Spinal cord (tissue), 10 donors: ENCODE measurements at places on chromosomes 2 and 18.

- DNase-seq, result no peak
These were observed 6.4 kb upstream of the GEMIN6 start for GRCh38 chr2:38771632-38772031.

GRCh38 chr2:156331572-156332283 is 793 bp downstream of the NR4A2 start:
- peak; percentile 72 for DNase-seq

DNA sequence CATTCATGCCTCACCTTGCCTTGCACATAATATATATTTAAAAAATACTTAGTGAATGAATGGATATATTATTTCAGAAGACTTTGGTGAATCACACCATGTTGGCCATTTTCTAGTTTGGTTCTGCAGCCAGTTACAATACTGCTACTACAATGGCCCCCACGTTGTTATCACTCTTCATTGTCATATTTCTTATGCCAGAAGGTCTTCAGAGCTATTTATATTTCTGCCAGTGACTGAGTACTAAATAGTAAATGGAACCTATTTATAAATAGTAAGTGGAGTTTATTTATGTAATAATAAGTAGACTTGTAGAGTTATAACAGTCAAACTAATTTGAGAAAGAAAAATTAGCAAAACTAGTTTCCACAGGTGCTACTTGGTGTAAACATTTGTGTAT is 516.6 kb upstream of the SYT4 start:
- no peak for DNase-seq

DNA sequence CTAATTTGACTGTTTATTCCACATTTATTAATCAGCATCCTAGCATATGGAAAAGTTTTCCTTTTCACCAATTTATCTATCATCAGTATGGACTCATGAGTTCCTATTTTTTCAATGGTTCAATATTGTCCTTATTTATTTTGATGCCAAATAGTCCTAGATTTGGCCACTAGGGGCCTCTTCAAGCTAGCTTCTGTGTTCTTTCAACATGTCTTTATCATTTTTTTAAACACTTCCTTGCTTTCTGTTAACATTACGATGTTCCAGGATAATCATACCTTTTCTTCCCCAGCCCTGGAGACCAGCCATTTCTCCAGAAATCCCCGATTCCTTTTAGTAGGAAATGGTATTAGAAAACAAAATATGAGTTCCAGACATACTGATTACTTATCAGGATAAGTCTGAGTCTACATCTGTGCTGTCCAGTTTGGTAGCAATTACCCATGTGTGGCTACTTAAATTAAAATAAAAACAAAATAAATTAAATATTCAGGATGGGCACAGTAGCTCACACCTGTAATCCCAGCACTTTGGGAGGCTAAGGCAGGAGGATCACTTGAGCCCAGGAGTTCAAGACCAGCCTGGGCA is 70.6 kb downstream of the RPE start:
- DNase-seq, result peak; percentile 40

DNA sequence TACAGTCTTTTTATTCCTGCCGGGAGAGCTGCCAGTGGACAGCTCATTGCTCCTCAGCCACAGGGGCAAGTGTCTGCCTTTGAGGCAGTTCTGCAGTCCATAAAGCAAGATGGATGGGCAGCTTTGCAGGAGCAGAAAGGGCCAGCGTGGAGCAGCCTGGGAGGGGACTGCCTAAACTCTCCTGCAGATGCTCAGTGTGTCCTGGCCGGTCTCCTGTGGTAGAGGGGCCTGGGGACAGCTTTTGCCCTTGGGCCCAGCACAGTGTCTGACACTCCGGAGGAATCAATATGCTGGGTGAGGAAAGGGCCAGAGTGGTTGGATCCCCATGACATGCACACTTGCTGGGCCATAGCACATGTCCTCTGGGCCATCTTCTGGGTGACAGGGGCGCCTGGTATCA is 65.7 kb upstream of the DAPL1 start:
- DNase-seq, result no peak

GRCh38 chr2:16515696-16516095 is 149.9 kb downstream of the CYRIA start:
- no peak for DNase-seq

- DNase-seq, result no peak
These were observed 24.9 kb downstream of the CCNT2 start for GRCh38 chr2:134943540-134943939.

- DNase-seq, result peak; percentile 30
These were observed 428.3 kb downstream of the NCKAP5 start for GRCh38 chr2:133139847-133140533.

GRCh38 chr18:61400716-61401115 is 67.5 kb downstream of the CDH20 start:
- DNase-seq, result no peak

DNA sequence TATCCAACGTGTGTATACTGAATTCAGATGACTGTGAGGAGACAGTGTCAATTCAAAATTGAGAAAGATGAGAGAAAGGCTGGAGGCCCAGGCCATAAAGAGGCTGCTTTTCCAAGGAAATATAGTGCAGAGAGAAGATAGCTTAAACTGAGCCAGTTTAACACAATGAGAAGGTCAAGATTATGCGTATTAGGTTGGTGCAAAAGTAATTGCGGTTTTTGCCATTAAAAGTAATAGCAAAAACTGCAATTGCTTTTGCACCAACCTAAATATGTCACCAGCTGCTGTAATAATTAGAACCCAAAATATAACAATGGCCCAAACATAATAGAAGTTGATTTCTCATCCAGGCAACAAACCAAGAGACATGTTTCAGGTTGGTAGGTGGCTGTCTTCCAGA is 148.7 kb upstream of the ATP5MC3 start:
- DNase-seq, result no peak

DNA sequence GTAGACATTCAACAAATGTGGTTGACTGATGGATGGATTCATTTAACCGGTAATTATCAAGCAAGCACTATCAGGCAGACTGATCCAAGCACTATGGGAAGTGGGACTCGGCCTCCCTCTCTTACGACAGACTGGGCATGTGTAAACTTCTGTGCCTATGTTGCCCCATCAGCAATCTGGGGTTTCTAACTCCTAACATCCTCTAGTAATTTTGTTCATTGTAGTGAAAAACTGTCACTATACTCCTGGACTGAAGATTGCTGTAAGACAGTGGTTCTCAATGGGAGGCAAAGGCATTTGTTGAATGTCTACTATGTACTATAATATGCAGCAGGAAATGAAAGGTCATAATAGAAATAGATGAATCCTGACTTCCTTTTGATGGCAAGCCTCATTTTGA is 51.2 kb upstream of the CREB1 start:
- no peak for DNase-seq

- DNase-seq, result no peak
These were observed 57.3 kb upstream of the TANK start for GRCh38 chr2:161102770-161103450.

- no peak for DNase-seq
These were observed 105.4 kb downstream of the DSEL start for GRCh38 chr18:67411116-67411515.

GRCh38 chr2:173631127-173631460 is 276.4 kb downstream of the CDCA7 start:
- DNase-seq, result no peak

GRCh38 chr18:73790587-73790986 is 357.0 kb downstream of the FBXO15 start:
- DNase-seq, result no peak
